ENCODE measurements at places on chromosomes 1 and 21.

- DNase-seq = no peak
These were observed 651.0 kb downstream of the SMYD3 start for GRCh38 chr1:245855846-245856730.

- no peak for DNase-seq
These were observed 463 bp downstream of the PRPF3 start for GRCh38 chr1:150321826-150322166.

DNA sequence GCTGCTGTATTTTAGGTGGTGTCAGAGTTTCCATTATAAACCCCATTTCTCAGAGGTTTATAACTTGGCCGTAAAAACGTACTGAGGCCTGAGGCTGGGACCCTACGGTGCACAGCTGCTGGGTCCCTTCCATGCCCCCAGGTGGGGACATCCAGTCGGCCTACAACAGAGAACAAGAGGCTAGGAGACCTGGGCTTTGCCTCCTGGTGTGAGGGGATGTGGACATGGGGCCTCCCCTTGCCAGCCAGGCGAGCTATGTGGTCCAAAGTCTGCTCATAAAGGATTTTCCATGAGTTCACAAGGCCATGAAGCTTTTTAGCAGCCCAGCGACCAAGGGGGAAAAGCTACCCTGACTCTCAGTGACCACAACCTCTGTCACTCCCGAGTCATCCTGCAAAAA, 261.5 kb upstream of the VAMP3 start:
- DNase-seq = no peak

DNA sequence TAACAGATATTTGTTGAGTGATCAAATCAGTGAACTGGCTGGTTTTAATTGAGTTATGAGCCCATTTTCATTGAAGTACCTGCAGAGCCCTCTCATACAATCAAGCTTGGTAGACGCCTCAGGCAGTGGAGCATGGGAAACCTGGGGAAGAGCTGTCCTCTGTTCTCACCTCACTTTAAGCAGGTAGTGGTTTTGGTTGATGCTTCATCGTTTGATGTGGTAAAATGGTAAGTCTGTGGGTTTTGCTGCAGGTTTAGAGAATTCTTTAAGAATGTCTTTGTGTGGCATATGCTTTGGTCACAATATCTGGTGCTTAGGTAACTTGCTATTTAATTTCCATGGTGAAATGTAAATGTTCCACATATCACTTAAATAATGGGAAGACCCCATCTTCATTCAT, 10.0 kb downstream of the LAMC1 start:
- DNase-seq = no peak

Measured in NCI-H226 (cell line).